ENCODE measurements at places on chromosomes 1 and 21. TPM values are rescaled to one million over a fixed set of nuclear protein-coding genes. Genes with fewer than 3 reads are reported as not detected.

DNA sequence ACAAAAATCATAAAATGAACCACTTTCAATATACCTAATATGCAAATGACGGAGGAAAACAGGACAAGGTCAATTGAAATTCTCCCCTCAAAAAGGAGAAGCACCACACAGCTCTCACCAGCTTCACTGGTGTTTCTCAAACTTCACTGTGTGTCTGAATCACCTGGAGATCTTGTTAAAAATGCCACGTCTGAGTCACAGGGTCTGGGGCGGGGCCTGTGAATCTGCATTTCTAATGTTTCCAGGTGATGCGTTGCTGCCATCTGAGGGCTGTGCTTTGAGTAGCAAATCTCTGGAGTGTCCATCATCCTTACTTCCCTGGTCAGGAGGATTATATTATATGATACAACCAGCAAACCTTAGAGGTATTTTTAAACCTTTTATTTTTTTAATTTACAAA is 9.0 kb downstream of the CLDN19 start:
- DNase-seq = no peak

DNA sequence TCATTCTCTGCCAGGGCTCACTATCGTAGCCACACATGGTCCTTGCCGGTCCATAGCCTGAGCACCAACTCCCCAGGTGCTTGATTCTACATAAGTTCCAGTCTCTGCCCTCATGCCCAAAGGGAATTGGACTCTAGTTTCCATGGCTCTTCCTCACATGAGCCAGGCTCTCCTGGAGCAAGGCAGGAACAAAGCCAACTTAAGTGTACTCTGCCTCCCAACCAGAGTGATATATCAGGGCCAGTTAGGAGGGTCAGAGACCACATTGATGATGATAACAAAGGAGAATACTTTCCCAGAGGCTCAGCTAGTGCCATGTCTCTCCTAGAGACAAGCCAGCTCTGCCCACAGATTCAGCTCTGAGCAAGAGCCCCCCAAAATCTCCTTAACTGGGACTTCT is 70.9 kb downstream of the ERI3 start:
- no peak for DNase-seq

DNA sequence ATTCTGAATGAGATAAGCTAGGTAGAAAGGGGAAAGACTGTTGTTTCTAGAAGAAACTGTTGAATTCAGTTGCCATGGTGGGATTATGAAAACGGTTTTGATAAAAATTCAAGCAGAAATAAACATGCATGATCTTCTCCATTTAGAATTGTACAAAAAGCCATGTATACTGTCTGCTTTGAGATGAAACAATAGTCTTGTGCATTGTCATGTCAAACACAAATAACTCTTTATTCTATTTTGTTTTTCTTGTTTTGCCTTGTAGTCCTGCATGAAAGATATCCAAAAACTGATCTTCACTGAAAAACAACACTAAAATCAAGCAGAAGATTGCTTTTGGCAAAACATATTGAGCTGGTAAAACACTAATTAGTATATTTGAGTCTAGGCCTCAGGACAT is 659.9 kb downstream of the LTN1 start:
- DNase-seq = no peak

DNA sequence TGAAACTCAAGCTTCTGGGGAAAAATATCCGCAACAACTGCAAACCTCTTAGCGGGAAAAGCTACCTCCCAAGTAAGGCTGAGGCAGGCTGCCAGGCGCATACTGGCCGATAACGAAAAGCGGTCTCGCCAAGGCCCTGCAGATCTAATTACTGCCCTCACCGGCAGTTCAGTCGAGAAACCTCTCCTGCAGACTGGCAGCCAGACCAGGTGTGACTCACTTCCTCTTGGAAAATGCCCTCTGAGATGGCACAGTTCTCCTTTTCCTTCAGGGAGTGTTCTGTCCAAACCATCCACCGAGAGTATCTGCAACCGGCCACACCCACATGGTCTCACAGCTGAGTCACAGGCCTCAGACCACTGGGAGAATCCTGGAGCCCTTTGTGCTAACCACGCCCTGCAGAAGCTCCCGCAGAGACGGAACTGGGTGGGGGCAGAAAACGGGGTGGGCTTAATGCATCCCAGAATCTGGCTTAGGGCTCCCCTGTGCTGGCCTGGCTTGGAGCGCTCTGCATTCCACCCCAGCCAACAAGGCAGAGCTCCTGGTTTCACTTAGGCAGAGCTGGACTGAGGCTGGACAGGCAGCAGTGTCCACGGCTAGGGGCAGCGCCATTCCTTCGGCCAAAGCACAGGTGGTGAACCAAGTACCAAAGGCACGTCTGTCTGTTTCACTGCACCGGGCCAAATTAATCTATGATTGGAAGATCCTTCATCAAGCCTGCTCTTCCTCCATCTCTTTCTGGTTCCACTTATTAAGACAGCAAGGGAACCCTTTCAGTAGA is 1.2 kb downstream of the S100A10 start:
- peak; percentile 95 for DNase-seq

GRCh38 chr1:201633811-201634210 is 94.9 kb downstream of the NAV1 start:
- no peak for DNase-seq

- no peak for DNase-seq
Measured at GRCh38 chr1:21946836-21947587, 9.9 kb upstream of the HSPG2 start.

GRCh38 chr1:179549368-179549700 is 26.4 kb downstream of the NPHS2 start:
- DNase-seq = no peak

DNA sequence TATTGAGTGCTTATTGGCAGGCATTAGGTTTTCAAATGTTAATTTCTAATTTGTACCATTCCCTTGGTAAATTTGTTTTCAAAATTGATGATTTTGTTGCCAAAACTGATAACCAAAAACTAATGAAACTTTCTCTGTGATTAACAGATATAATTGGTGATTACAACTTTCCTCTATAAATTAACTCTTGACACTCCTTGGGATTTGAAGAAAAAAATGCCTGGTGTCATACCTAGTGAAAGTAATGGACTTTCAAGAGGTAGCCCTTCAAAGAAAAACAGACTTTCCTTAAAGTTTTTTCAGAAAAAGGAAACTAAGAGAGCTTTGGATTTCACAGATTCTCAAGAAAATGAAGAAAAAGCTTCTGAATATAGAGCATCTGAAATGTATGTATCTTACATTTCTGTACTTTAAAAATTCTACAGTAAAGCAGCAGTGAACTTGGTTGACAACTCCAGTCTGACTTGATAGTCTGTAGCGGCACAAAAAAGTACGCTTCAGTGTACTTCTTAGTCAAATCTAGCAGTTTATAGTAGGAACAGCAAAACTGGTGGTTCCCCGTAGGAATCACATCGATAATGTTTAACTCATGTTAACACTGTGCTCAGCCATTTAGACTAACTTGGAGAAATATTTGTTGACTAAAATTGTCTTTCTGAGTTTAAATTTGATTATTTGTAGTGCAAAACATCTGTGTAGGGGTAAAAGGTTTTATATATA is 3.0 kb downstream of the USP1 start:
- no peak for DNase-seq

GRCh38 chr1:35808450-35809113 is 766 bp downstream of the AGO4 start:
- DNase-seq = peak; percentile 86

GRCh38 chr1:210342986-210343780 is 14.5 kb downstream of the HHAT start:
- no peak for DNase-seq

DNA sequence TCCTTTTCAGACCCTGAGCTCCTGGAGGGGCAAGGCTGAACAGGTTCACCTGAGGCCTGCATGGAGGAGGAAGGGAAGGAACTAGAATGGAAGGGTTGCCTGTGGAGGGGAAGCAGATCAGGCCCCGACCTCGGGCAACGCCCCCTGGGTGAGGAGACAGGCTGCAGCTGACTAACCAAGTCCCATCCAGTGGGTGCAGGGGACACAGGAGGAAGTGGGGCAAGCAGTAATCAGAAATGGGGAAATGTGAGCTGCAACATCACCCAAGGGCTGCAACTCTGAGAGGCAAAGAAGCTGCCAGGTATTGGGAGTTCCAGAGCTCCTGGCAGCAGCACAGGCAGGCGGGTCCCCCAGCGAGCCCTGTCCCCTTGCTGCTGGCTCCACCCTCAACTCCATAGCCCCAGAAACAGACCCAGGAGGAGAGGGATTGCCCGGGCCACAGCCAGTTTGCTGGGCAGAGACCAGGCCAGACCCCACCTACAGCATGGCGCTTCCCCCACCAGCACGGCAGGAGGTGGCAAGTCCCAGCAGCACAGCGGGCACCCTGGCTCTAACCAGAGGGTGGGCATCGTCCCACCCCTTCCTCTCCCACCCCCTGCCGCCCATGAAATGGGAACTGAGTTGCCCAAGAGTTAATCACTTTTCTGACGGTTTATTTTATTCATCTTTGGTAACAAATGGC is 38.5 kb downstream of the MRPL37 start:
- no peak for DNase-seq

GRCh38 chr1:172838680-172839313 is 179.9 kb downstream of the FASLG start:
- no peak for DNase-seq

DNA sequence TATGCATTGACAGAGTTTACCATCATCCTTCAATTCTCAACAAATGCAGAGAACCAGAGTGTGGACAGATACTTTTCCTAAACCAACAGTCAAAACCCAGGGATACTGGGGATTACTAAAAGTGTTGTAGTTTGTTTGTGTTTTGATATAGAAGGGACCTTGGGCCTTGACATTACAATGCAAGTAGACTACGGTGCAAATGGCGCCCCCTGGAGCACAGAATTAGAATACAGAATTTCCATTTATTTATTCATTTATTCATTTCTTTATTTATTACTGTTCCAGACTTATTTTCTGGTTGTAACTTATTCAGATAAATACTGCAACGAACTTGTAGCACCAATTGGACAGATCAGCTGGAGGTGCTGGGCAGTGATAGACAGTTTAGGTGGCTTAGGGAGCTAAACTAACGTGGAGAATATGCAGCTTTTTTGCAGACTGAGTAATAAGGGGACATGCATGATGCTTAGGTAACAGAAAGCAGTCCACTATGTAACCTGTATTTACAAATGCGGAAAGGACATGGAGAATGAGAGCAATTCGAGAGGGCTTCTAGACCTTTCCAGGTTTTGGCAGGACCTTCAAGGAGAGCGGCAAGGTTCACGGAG is 42.6 kb downstream of the KIRREL1 start:
- DNase-seq = no peak

DNA sequence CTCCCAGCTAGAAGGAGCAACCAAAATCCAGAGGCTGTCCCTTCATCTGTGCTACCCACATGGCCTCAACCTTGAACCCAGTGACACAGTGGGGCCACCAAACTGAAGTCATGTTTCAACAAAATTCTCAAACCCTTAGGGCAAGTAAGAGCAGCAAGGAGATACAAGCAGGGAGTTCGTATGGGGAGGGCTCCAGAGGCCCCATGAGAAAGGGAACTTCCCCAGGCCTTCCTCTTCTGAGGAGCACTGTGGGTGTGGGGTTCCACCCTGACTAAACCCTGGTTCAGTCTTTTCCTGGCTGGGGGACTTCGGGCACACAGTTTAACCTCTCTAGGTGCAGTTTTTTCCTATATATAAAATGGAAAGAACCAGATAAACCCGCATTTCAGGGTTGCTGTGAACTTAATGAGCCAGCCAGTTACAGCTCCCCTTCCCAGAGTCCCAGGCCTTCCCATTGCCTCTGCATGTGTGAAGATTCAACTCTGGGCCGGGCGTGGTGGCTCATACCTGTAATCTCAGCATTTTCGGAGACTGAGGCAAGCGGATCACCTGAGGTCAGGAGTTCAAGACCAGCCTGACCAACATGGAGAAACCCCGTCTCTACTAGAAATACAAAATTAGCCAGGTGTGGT is 8.0 kb upstream of the THEMIS2 start:
- peak; percentile 56 for DNase-seq

TNN gene
- 0.14 TPM for total RNA-seq

SPOCD1 gene
- total RNA-seq = 23.0 TPM

KCNN3 gene
- 1.9 TPM for total RNA-seq

All from posterior vena cava (tissue), 2 donors.